EL (cell line): ENCODE measurements at places on chromosomes 6 and 20.

- no peak for DNase-seq
Measured at GRCh38 chr6:18090349-18090786, 32.1 kb downstream of the NHLRC1 start.

DNA sequence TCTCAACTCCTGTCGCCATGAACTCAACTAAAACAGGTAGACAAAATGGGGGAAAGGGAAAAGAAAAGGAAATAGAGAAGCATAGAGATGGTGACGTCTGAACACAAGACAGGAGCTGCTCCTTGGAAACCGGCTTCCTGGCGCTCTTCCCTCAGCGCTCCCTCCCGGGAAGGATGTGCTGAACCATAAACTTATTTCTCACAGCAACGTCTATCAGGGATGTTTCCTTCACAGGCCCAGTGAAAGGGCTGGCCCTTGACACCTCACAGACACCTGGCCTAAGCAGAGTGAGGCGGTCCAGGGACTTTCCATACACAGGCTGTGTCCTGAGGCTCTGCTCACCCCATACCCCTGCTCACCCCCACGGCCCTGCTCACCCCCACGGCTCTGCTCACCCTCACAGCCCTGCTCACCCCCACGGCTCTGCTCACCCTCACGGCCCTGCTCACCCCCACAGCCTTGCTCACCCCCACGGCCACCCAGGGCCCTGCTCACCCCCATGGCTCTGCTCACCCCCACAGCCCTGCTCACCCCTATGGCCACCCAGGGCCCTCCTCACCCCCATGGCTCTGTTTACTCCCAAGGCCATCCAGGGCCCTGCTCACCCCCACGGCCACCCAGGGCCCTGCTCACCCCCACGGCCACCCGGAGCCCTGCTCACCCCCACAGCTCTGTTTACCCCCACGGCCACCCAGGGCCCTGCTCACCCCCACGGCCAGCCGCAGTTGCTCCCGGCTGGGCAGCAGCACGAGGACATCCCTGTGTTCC, 653 bp downstream of the FRMD1 start:
- DNase-seq: no peak

- peak; percentile 20 for DNase-seq
Measured at GRCh38 chr6:158381214-158381613, 68.9 kb downstream of the TULP4 start.

- no peak for DNase-seq
Measured at GRCh38 chr6:50785921-50786320, 32.8 kb upstream of the TFAP2B start.
